ENCODE measurements at places on chromosomes 2 and 18.

- DNase-seq: no peak
Observed at GRCh38 chr2:186059096-186059495, 320.5 kb downstream of the FSIP2 start.

DNA sequence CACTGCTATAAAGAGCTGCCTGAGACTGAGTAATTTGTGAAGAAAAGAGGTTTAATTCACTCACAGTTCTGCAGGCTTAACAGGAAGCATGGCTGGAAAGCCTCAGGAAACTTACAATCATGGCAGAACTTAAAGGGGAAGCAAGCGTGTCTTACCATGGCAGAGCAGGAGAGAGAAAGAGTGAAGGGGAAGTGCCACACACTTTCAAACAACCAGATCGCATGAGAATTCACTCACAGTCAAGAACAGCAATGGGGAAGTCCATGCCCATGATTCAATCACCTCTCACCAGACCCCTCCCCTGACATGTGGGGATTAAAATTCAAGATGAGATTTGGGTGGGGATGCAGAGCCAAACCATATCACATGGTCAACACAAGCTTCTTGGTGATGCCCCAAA is 34.7 kb upstream of the CDK5R2 start:
- no peak for DNase-seq

DNA sequence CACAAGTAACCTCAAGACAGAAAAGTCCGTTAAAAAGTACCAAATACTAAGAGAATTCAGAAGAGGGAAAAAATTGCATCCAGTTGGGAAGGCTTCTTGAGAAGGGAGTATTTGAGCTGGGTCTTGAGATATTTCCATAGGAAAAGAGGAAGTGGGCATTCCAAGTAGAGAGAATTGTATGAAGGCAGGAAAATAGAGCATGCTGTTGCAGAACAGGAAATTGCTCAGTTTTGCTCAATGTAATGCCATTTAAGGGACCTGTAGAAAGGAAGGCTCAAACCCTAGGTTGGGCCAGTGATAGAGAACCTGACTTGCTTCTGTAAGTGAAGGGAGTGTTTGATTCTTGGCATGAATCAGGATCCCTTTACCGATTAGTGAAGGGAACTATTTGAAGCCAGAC is 1.0 kb upstream of the ZC3H8 start:
- DNase-seq: peak; percentile 90

DNA sequence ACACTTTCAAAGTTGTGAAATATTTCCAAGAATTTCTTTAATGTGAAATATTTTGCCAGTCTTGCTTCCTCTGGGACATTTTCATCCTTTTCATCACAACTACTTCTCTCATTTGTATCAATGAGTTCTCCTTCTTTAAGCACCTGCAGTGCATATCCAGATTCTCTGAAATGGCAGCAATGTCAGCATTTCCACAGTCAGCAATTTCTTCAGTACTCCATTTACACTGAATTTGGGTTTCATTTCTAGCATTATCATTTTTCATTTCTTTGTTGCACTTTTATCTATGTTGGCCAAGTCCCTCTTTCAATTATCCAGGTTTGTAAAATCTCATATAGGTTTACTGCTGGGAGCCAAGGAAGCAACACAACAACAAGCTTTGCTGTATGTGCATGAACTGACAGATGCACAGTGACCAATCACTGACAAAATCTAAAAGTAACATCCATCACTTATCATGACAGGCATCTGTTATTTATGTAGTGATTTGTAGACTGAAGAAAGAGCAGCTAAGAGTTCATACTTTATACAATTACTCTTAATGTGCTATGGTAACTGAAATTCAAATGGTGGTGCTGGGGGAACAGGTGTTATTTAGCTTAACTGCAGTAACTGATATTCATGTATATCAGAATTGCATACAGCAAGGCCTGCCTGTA is 43.9 kb downstream of the SS18 start:
- no peak for DNase-seq

DNA sequence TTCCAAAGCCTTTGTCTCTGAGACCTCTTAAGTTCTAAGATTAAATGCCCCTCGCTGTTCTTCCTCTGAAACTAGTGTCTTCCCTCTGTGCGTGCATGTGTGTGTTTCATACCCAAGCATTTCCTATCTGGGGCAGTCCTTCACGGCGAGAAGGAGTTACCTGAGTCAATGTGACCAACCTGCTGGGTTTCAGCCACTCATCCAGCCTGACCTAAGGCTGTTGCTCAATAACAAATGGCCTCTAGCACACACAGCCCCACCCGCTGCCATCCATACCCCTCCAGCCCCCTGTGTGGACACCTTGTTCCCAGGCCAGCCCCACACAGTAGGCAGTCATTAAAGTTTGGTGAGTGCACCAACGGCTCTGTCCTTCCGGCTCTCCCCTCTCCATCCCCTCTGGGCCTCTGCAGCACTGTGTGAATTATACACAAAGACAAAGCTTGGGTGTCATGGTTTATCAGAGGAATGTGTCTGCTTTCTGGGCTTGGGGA is 53.8 kb upstream of the FOSL2 start:
- DNase-seq: no peak
